ENCODE measurements at places on chromosomes 4 and X. TPM values are rescaled to one million over a fixed set of nuclear protein-coding genes. Genes with fewer than 3 reads are reported as not detected.

Gene EDA2R
- not detected for polyA plus RNA-seq

Gene TREX2
- 1.2 TPM for polyA plus RNA-seq

Gene NUDT10
- polyA plus RNA-seq = 0.29 TPM

Gene YY2
- 0.61 TPM for polyA plus RNA-seq

Gene ENOPH1
- 45.4 TPM for polyA plus RNA-seq

DNA sequence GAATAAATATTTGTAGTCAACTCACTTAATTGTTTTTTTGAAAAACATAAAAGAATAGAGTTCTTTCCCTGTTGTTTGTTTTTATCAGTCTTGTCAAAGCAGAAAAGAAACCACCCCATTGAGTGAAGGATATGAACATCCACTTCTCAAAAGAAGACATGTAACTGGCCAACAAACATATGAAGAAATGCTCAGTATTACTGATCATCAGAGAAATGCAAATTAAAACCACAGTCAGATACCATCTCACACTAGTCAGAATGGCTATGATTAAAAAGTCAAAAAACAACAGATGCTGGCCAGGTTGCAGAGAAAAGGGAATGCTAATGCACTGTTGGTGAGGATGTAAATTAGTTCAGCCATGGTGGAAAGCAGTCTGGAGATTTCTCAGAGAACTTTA lies 326.1 kb upstream of the EMCN start:
- no peak overlapping the region for H3K27ac ChIP-seq
- H3K36me3 ChIP-seq = no peaks in the 10 kb centered on the region
- DNase-seq = no peak
- no peak overlapping the region for H3K4me3 ChIP-seq
- H3K4me1 ChIP-seq = no peaks in the 10 kb centered on the region

DNA sequence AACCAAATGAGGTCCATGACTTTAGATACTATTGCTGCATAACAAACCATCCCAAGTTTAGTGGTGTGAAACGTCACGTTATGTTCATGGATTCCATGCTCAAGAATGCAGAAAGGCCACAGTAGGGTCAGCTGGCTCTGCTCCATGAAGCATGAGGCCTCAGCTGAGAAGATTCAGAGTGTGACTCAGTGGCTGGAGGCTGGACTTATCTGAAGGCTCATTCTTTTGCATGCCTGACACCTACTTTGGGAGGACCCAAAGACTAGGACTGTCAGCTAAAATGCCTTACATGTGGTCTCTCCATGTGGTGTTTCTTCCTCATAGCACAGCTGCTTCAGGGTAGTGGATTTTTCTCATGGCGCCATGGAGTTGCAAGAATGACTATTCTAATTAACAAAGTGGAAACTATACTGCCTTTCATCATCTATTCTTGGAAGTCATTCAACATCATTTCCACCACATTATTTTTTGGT lies 11.5 kb upstream of the CCDC149 start:
- no peak overlapping the region for H3K4me3 ChIP-seq
- H3K27ac ChIP-seq = no peak overlapping the region
- H3K36me3 ChIP-seq = peaks cover 3% of the 10 kb centered on the region
- no peaks in the 10 kb centered on the region for H3K4me1 ChIP-seq
- no peak for DNase-seq

DNA sequence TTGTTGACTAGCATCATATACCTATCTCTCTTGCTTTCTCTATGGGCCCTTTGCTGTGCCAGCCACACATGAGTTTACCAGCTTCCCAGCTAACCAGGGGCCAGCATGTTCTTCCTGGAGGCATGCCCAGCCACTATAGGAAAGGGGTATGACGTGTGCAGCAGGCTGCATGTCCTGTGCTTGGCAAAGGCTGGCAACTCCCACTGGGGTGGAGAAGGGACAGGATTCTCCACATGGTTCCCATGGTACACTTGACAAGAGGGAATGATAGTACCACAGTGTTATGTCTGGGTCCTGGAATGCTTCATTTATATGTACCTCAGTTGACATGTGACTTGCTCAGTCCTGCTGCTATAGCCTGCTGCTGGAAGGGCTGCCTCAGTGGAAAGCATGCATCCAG lies 78.8 kb downstream of the TMEM164 start:
- no peaks in the 10 kb centered on the region for H3K27me3 ChIP-seq
- peak overlapping the region; percentile 40 for H3K27ac ChIP-seq

- peaks cover 6% of the 10 kb centered on the region for H3K36me3 ChIP-seq
- no peak for DNase-seq
- peak overlapping the region; percentile 97 for H3K27ac ChIP-seq
Observed at GRCh38 chrX:79366556-79366872, 620 bp downstream of the ITM2A start.

GRCh38 chr4:67342291-67342690 lies 203.0 kb downstream of the CENPC start:
- no peak overlapping the region for H3K4me3 ChIP-seq
- H3K27me3 ChIP-seq = peaks cover 2% of the 10 kb centered on the region
- H3K36me3 ChIP-seq = no peaks in the 10 kb centered on the region
- DNase-seq = no peak
- no peak overlapping the region for H3K27ac ChIP-seq

DNA sequence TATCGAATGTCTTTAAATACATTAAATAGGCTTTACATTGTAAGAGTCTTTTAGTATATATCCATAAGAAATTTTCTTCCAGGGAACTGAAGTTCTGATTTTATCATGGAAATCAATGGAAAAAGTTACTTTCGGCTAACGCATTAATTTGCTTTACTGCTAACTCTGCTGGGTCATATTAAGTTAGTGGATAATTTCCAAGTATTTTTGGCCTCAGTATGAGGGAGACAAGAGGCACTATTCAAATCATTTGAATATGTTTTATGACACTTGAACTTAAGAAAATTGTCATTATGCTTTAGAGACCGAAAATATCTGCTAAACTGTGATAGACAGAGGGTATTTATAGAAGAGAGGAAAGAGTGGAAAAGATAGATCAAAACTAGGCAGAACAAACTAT lies 237.5 kb downstream of the PCDH7 start:
- no peak for DNase-seq
- no peaks in the 10 kb centered on the region for H3K4me1 ChIP-seq
- no peak overlapping the region for H3K27ac ChIP-seq
- H3K4me3 ChIP-seq = no peak overlapping the region

GRCh38 chr4:74395633-74396032 lies 30.7 kb downstream of the EREG start:
- no peaks in the 10 kb centered on the region for H3K36me3 ChIP-seq
- no peak for DNase-seq
- no peak overlapping the region for H3K4me3 ChIP-seq
- no peak overlapping the region for H3K27ac ChIP-seq
